Inflammatory macrophage treated with lipopolysaccharide for 4 hours (primary cell): ENCODE measurements at places on chromosomes 16 and 17.
A peak's percentile ranks its signal among the peaks of the same experiment; 100 is the strongest.

- DNase-seq, result no peak
These were observed 1.5 kb downstream of the ZNF205 start for GRCh38 chr16:3113765-3114479.

DNA sequence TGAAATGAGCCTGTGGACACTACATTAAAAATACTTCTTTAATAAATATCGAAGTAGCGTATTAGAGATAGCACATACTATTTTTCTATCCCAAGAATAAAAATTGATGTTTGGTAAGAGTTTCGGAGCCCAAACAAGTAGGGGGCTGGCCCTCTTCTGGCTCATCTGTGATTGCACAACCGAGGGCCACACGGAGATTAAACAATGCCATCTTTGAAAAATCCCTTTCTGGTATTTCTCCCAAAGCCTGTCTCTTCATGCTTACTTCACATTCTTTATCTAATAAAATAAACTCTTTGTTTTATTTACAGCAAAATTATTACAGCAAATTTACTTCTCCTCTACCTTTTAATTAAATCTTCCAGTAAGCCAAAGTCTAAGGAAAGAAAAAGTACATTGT lies 9.6 kb upstream of the MYH11 start:
- no peak for DNase-seq

GRCh38 chr16:12063435-12063834 lies 86.9 kb downstream of the SNX29 start:
- no peak for DNase-seq

DNA sequence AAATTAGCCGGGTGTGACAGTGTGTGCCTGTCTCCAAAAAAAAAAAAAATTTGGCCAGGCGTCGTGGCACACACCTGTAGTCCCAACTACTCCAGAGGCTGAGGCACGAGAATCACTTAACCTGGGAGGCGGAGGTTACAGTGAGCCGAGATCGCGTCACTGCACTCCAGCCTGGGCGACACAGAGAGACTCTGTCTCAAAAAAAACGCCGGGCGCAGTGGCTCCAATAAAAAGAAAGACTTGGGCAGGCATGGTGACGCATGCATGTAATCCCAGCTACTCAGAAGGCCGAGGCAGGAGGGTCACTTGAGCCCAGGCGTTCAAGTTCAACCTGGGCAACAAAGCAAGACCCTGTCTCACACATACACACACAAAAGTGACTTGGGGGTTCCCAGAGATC lies 3.6 kb downstream of the LSM12 start:
- DNase-seq, result no peak

DNA sequence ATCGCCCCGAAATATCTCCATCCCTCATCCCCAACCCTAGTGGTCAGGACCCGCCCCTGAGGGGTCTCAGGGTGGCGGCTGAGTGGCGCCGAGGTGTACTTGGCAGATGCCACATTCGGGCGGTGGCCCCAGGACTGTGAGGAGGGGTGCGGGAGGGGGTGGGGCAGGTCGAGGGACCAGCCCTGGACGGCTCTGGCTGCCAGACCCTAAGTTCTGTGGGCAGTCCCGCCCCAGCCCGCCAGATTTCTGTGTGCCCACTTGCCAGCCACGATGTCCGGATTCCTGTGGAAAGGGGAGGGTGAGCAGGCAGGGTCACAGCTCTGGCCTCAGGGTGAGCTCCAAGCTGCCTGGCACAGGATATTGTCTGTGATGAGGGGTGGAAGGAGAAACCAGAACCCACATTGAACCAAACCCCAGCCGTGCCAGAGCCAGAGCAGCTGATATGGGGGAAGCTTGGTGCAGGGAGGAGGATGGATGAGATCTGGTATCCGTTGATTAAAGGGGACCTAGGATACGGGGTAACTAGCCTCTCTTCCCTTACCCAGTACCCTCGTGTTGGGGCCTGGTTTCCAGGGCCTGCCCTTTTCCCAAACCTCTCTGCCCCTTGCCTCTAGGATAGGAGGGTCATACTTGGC lies 1.1 kb upstream of the CHAD start:
- DNase-seq, result no peak

GRCh38 chr17:27530764-27531391 lies 74.6 kb downstream of the KSR1 start:
- DNase-seq, result peak; percentile 91

GRCh38 chr16:67964477-67965131 lies 3.8 kb downstream of the SLC12A4 start:
- DNase-seq, result no peak

DNA sequence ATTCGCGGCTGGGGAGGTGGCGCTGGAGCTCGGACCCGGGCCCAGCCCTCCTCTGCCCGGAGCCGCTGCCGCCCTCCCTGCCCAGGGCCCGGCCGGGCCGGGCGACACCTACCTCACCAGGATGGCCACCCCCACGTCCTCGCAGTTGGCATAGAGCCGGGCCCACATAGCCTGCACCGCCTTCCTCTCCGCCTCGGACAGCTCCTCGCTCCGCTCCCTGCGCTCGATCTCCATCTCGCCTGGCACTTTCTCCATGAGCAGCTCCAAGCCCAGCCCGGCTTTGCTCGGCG lies 276 bp downstream of the CYGB start:
- no peak for DNase-seq

- DNase-seq, result peak; percentile 84
These were observed 7.3 kb downstream of the ABI3 start for GRCh38 chr17:49217651-49218413.

DNA sequence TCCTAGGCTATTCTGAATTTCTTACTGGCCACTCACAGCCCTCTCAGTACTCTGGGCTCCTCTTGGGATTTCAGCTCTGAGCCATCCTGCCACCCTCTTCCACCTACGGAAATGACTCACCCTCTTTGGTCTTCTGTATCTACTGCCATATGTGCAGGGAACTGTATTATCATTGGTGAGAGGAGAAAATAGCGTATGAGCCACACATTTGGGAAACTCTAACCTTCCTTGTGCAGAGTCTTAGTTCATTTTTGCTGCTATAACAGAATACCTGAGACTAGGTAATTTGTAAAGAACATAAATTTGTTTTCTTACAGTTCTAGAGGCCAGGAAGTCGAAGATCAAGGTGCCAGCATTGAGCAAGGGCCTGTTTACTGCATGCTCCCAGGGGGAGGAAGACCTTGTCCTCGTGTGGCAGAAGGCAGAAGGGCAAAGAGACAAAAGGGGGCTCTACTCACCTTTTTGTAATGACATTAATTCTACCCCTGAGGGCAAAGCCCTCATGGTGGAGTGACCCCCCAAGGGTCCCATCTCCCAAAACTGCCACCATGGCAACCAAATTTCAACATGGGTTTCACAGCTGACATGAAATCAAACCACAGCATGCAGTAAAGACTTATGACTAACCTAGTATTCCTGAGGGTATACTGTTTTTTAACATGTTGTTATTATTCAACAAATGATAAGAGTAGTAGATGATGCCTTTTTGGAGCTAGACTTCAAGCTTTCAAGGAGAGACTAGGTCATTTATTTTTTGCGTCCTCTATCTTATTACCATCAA lies 191.8 kb downstream of the PRKCA start:
- peak; percentile 79 for DNase-seq

DNA sequence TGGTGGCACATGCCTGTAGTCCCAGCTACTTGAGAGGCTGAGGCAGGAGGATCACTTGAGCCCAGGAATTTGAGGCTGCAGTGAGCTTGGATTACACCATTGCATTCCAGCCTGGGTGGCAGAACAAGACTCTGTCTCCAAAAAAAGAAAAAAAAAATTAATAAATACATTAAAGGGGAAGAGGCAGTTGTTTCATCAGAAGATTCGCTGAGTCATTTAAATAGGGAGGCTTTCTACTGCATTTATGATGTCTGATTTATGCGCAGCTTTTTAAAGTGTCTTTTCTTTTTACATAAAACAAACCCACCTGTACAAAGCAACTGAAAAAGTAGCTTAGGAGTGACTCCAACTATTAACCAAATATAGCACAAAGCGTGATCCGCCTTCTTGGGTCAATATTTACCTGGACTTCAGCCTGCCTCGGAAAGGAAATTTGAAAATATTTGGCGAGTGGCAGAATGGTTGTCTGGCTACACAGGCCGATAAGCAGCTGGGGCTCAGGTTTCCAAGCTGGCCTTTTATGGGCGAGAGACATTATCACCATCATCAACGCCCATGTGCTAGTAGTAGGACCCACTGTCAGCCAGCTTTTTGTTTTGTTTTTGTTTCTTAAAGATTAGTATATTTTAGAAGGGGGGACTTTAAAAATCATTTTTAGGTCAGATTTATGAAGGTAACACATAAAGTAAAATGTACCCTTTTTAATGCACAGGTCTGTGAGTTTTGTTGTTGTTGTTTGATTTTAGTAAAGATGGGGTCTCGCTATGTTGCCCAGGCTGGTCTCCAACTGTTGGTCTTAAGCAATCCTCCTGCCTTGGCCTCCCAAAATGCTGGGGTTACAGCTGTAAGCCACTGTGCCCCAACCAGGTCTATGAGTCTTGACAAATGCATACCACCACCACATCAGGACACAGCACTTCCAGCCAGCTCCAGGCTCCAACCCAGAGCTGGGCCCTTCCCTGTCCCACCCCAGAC lies 42.5 kb upstream of the RASD1 start:
- DNase-seq, result peak; percentile 15

GRCh38 chr17:3693829-3694231 lies 2.1 kb downstream of the P2RX5 start:
- DNase-seq, result no peak

GRCh38 chr16:88799569-88800276 lies 3.9 kb upstream of the CDT1 start:
- DNase-seq, result no peak

DNA sequence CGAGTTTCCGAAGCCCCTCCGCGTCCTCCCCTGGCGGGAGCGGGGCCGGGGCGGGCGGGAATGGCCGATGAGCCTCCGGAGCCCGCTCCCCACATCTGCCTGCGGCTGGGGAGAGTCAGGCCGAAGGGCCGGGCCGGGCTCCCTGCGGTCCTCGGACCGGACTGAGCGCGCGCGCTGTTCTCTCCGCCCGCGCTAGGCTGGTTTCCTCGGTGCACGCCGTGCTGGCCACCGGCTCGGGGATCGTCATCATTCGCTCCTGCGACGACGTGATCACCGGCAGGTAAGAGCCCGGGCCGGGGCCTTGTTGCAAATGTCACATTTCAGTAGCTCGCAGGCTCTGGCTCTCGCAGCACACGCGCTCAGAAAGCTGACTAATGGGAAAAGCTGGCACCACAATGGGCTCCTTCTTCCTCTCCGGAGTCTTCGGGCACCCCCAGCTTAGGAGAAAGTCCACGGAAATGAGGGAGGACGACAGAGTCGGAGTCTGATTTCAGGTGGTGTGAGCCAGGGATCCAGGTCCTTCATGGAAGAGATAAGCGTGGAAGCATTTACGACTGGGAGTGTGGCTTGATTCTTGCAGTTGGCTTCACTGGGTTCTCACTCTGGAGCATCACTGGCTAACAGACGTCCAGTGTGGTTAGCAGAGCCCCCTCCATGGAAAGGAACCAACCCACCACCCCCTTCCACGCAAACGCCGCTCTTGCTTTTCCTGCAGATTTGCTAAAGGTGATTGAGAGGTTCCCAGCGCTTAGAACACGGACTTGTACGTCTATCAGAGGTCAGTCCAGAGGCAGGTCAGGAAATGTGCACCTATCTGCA lies 715 bp downstream of the TLCD3A start:
- DNase-seq, result no peak

- DNase-seq, result no peak
These were observed 151.4 kb downstream of the KATNIP start for GRCh38 chr16:27701381-27701780.

DNA sequence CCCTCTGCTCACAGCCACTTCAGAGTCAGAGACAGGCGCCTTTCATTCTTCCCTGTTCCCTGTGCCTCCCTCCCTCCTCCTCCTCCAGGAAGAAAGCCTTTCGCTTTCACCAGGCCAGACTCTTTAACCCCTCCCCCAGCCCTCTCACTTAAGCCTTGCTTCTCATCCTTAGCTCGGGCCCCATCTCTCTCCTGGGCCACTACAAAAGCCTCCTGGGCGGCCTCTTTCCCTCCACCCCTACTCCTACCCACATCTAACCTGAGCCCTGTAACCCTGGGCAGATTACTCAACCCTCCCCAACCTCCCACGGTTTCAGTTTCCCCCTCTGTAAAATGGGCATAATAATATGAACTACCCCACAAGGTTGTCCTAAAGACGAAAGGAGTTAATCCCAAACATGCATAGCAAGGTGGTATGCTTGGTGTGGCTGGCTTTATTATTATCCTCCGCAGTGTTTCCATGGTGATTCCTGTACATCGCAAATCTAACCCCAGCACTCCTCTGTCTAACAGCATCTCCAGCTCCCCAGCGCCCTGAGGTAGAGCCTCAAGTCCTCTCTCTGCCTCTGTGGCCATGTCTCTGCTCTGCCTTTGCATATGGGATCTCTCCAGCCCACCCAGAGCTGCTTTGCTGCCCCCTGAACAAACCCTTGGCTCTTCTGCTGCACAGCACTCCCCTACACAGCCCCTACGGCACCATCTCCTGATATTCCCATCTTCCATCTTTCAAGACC lies 17.7 kb downstream of the PIMREG start:
- DNase-seq, result no peak

- no peak for DNase-seq
These were observed 15.4 kb upstream of the ENPP7 start for GRCh38 chr17:79715098-79715942.

DNA sequence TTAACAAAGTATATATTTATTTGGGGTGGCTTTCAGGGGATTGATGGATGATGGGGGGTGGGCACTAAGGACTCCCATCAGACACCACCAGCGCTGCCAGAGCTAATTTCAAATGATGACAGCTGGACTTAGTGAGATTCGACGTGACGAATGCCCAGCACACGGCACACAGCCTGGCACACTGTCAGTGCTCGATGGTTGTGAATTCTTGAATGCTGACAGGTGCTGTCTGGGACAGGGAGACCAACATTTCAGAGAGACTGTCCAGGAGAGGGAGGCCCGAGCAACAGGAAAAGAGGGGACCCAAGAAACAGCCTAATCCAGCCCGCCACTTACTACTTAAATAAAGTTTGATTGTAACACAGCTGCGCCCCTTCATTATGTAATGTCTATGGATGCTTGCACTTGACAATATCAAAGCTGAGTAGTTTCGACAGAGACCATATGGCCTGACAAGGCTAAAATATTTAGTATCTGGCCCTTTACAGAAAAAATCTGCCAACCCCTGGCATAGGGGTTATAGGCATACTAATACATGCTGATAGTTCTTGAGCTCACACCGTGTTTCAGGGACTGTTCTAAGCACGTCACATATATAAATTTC lies 6.2 kb upstream of the MPRIP start:
- DNase-seq, result no peak

GRCh38 chr16:83513008-83513755 lies 294.6 kb upstream of the HSBP1 start:
- DNase-seq, result no peak

DNA sequence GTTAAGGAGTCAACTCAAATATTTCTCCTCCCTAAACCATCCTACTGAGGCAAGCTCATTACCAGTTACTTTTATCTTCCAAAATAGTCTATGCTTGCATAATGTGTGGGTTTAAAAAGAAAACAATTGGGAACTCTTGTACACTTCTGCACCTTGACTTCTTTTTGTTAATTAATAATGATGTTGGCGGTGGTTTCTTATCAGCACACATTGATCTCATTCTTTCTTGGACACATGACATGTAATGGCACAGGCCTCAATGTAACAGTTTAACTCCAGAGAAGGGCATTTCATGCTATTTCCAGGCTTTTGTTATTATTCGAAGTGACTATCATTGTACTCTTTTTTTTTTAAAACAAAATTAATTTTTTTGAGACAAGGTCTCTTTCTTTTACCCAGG lies 7.8 kb downstream of the PLCG2 start:
- DNase-seq, result no peak

- no peak for DNase-seq
These were observed 36.0 kb downstream of the ITFG1 start for GRCh38 chr16:47424846-47425245.
